Urothelium cell line (cell line): ENCODE measurements at places on chromosomes 2 and 18.

GRCh38 chr2:65802298-65802942, 370.0 kb upstream of the SPRED2 start:
- no peak for DNase-seq

- no peak for DNase-seq
Measured at GRCh38 chr2:24872344-24873115, 47.5 kb downstream of the ADCY3 start.

- no peak for DNase-seq
Measured at GRCh38 chr2:47494267-47495130, 91.5 kb downstream of the MSH2 start.

DNA sequence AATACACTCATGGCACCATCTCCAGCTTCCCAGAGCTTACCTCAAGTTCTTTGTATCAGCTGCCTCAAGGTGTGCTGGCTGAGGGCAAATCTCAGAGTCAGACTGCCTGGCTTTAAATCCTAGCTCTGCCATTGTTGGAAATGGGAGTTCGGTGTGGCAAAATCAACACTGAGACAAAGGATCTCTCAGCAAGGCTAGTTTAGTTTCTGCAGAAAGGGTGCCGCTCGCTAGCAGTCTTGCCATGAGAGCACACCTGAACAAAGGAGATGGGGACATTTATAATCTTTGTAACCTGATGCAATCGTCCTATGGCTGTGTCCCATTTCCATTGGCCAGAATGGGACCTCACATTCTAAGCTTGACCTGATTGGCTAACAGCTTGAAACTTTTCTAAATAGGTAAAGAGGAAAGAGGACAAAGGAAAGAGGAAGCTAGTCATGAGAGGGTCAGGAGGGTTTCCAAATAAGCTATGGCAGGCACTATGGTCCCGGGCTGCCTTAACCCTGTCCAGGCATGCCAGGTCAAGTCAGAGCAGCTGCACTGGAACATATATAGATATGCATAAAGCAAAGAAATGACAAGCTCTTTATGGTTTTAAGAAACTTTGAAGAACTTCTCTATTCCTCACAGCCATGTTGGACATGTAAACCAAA, 4.3 kb upstream of the UBE2F start:
- no peak for DNase-seq

GRCh38 chr2:159758686-159759085, 39.3 kb downstream of the CD302 start:
- no peak for DNase-seq

- DNase-seq: no peak
Measured at GRCh38 chr18:75290737-75291358, 80.3 kb downstream of the TSHZ1 start.

GRCh38 chr2:98086491-98087446, at the start of gene VWA3B:
TSS of gene VWA3B (plus strand) at chr2:98087167. CDS start at chr2:98093093, 5,926 bp downstream.
- no peak for DNase-seq

- DNase-seq: no peak
Measured at GRCh38 chr18:49018554-49019445, 68.0 kb upstream of the SMAD7 start.

GRCh38 chr18:57333940-57334339, 18.4 kb upstream of the ST8SIA3 start:
- DNase-seq: no peak

- no peak for DNase-seq
Measured at GRCh38 chr2:152559008-152559407, 158.3 kb downstream of the PRPF40A start.

GRCh38 chr2:73020306-73020656, 51.2 kb downstream of the SFXN5 start:
- DNase-seq: no peak

DNA sequence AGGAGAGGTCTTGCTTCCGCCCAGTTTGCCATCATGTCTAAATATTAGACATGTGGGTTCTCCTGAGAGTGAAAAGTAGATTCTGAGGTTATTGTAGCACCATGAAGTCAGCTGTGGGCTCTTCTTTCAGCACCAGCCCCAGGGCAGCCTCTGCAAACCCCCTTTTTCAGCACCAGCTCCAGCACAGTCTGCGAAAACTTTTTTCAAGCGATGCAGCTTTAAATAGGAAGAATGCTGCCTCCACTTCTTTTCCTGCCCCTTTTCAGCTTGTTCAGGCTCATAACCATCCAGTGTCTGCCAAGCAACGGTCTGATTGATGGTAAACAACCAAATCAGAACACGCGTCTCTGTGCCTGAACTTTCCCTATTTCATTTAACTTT, at the start of gene COL5A2:
Gene COL5A2, minus strand, starts transcription at position 192 of the 381 bp plus-strand sequence. Its CDS starts 157 bp downstream, at position 35.
- DNase-seq: peak; percentile 40

- DNase-seq: peak; percentile 54
Measured at GRCh38 chr18:78422336-78422735, 557.3 kb upstream of the SALL3 start.

GRCh38 chr18:10094154-10094553, 180.3 kb downstream of the VAPA start:
- DNase-seq: no peak

- no peak for DNase-seq
Measured at GRCh38 chr2:200226451-200227426, 79.8 kb upstream of the SPATS2L start.

DNA sequence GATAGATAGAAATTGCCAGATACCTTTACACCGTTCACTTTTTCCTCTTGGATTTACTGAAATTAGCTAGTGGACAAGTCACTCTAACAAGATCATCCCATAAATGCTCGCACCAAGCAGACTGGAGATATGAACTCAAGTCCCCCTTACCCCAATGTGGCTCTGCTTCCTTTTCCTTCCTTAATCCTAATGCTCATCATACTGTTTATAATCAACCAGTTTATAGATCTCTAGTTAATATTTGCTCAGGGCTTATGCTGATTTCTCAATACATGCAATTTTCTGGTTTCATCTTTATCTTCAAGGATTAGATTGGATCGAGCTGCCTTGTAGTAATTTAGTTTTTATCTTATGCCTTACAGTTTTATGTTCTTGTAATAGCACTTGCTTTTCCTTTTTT, 318.3 kb upstream of the KLHL29 start:
- no peak for DNase-seq

GRCh38 chr2:174901075-174901474, 104.1 kb downstream of the CHN1 start:
- DNase-seq: no peak

DNA sequence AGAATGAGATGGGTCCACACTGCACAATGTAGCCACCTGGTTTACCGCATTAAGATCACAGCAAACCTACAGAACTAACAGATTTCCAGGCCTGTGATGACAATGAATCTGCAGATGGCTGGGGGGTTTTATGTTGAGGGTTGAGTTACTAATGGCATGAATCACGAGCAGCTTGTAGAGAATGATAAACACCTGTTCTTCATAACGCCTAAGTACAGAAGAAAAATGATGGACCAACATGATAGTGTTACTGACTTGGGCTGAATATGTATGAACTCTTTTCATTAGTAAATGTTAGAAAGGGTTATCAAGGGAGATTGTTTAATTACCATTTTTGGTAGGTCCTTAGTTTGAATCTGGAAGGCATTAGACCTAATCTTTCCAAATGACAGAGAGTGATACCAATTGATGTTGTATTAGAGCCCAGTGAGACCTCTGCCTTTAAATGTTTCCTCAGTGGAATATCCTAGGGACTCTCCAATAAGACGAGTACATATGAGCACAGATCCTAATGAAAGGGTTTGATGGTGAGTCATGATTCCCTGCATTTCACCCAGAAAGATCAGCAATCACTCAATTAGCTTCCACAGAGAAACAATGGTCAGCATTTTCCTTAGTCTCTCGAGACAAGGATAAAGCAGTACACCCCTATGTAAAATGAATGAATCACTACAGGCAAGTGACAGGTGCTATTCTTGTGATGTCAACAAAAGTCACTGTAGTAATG, 243.8 kb downstream of the DLGAP1 start:
- no peak for DNase-seq

DNA sequence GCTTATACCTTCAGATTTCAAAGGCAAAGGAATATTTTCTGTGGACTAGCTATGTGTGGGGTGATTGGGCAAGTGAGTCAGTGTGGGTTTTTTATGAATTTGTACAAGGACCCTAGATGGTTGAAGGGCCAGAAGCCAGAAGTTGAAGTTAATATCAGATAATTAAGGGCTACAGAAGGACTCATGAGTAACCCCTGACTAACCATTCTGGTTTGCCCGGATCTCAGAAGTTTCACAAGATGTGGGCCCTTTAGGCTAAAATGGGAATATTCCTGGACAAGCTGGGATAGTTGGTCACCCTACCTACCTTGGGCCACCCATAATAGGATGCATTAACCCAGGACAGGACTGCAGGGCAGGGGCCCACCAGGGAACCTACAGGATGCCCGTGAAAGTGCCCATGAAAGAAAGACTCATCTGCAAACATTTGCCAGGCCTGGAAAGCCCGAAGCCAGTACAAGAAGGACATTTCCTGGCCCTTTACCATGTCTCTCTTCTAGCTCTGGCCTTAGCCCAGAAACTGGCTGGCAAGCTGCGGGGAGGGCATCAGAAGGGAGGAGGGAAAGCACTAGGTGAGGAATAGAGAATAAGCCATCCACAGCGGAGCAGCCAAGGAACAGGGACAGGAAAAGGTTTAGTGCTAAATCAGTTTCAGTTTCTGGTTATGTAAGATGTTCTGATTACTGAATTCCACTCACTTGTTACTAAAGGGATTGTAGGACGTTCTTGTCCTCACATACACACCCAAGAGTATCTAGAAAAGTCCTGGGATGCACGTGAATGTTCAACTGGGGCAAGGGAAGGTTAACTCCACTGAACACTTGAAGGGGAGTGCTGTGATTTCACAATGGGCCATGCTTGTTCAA, 33.6 kb downstream of the GCG start:
- no peak for DNase-seq

DNA sequence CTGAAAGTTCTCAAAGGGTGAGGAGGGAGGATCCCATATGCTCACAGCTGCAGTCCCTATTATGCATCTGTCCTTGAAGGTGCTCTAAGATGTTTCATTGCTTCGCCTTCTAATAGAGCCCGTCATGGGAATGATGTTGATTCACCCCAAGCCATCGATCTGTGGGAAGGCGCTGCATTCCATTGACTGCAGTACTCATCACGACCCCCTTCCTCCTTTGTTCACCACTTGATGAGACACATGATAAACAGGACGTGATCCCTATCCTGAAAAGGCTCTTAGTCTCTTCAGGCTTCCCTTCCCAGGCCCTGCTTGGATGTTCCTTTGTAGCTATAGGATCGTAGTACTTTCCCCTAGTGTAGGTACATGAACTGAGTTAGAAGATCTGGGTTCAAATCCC, 181.8 kb downstream of the AGPS start:
- no peak for DNase-seq

- no peak for DNase-seq
Measured at GRCh38 chr2:147449323-147449991, 395.4 kb upstream of the ACVR2A start.

DNA sequence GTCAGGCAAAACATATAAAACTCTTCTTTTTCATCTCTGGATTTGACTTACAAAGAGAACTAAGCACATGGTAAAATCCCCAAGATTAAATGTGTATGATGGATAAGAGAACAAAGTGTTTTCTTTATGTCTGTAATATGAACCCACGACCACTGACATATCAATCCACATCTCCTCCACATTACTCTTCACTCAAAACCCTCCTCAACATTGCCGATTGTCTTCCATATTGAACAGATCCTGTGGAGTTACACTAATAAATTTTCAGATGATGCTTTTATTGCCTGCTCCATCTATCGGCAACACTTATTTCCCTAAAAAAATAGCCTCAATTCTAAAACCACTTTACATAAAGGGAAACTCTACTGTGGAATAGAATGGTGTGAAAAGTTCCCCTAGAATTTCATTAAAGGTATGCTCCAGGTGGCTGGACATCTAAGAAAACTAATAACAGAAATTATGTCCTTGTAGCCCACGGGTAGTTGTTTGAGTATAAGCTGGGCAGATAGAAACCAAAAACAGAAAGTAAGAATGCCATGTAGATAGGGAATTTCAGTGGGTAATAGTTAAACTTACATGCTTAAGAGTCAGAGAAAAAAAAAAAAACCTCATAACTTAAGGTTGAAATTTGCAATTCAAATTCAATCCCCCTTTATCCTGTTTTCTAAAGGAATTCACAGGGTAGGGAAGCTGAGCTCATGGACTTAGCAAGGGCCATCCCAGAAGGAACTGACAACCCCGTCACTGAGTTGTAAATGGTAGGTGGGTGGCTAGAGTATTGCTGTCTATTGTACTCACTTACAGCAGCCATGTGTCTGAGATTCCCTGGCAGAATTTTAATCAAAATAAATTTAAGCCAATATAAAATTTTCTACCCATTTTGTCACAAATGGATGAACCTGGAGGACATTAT, 305.4 kb upstream of the LYPD1 start:
- no peak for DNase-seq
